HT-29 (cell line): ENCODE measurements at places on chromosomes 3 and 15. TPM values are rescaled to one million over a fixed set of nuclear protein-coding genes. Genes with fewer than 3 reads are reported as not detected.

DNA sequence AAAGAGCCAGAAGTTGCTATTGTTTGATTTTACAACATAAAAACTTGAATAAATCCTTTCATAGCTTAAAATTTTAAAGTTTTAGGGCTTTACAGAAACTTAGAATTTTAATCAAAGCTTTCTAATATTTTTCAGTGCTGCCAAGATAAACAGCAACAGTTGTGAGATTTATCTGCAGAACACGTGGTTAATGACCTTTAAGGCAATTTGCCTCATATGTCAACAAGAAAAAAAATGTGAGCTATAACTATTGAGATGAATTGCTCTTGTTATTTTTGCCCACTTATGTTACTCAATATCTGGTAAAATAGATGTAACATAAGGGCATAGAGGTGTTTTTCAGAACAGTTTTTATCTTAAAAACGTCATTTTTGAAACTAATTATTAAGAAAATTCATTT is 96.7 kb upstream of the NECTIN3 start:
- DNase-seq = no peak

DNA sequence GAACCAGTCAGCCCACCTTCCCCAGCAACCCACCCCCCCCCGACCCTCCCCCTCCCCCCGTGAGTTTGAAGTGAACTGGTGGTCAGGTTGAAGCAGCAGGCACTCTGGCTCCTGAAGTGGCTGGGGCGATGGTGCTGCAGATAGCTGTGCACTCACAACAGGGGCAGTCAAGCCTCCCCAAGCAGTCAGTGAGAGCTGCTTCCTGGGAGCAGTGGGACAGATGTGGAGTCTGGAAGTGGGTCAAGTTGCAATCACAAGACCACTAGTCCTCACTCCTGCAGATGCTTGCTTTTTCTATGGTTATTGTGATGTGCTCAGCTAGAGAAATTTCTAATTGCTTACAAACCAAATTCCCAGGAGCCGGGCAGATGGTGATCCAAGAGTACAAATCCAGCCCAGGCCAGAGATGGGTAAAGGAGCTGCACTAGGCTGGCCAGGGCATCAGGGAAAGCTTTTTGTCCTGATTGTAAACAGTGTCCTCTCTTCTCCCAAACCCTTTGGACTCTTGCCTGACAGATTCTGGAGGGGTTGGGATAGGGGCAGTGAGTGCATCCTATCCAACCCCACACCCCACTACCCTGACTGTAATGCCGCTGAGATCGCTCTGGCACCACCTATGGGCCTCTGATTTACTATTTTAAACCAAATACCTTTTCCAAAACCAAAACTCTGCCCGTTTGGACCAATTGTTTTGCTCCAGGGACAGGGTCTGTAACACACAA is 9.8 kb upstream of the CLPX start:
- DNase-seq = no peak

- DNase-seq = no peak
These were observed 81.5 kb upstream of the CDIN1 start for GRCh38 chr15:36497901-36498300.

GRCh38 chr3:159158213-159158612 is 356.4 kb downstream of the MFSD1 start:
- peak; percentile 94 for DNase-seq

Gene PPIB
- total RNA-seq = 627 and 667 TPM in 2 replicates

Gene TAGLN3
- total RNA-seq = 0.08 TPM in 1 of 2 replicates, not detected in the other
